Naive thymus-derived CD4-positive, alpha-beta T cell (primary cell): ENCODE measurements at places on chromosomes 6 and 20. TPM values are rescaled to one million over a fixed set of nuclear protein-coding genes. Genes with fewer than 3 reads are reported as not detected.

The MYBL2 gene
- 68.3 and 69.7 TPM in 2 replicates for total RNA-seq

DNA sequence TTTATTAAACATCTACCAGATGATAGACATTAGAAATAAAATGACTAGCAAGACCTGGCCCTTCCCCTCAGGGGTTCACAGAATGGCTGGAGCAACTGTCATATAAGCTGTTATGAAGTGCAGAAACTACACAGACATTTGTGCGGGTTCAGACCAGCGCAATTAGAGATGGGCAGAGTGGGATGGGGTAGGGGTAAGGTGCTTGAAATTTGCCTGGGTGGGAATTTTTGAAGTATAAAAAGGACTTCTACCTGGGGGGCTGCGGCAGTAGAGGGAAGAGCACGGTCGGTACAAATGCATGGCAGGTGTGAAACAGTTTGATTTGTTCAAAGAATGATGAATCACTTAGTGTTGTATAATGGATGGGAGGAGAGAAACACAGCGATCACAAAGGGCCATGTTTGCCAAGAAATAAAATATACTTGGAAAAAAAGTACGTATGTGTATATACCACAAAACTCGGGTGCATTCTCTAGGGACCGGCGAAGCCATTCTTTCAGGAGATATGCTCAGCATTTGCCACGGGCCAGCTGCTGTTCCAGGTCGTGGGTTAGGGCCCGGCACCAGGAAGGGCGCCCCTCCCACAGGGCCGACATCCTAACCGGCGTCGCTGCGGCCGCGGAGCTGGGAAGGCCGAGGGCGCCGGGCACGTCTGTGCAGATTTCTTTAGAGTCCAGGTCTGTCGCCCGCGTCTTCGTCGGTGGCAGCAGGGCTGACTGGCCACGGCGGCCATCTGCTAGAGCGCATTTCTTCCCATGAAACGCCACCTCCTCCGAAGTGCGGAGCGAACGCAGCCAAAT lies 809 bp upstream of the NOL7 start:
- peaks cover 12% of the 10 kb centered on the region for H3K36me3 ChIP-seq
- H3K4me3 ChIP-seq, result peak overlapping the region; percentile 85
- H3K27me3 ChIP-seq, result no peaks in the 10 kb centered on the region
- H3K4me1 ChIP-seq, result peaks cover 26% of the 10 kb centered on the region
- DNase-seq, result peak; percentile 51

DNA sequence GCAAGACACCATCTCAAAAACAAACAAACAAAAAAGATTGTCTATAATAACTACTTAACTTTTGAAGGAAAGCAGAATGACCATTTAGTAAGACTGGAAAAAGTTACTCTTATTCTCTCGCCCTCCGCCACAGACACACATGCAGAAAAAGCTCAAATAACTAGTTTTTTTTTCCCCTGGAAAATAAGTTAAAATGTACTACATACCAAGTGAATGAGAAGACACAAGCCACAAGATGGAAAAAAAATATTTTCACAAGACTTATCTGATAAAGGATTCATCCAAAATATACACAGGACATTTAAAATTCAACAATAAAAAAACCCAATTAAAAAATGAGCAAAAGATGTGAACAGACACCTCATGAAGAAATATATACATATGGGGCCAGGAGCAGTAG lies 31.9 kb downstream of the NUDT3 start:
- DNase-seq, result no peak
- no peaks in the 10 kb centered on the region for H3K27me3 ChIP-seq
- H3K4me1 ChIP-seq, result no peaks in the 10 kb centered on the region
- no peak overlapping the region for H3K27ac ChIP-seq
- H3K36me3 ChIP-seq, result no peaks in the 10 kb centered on the region

DNA sequence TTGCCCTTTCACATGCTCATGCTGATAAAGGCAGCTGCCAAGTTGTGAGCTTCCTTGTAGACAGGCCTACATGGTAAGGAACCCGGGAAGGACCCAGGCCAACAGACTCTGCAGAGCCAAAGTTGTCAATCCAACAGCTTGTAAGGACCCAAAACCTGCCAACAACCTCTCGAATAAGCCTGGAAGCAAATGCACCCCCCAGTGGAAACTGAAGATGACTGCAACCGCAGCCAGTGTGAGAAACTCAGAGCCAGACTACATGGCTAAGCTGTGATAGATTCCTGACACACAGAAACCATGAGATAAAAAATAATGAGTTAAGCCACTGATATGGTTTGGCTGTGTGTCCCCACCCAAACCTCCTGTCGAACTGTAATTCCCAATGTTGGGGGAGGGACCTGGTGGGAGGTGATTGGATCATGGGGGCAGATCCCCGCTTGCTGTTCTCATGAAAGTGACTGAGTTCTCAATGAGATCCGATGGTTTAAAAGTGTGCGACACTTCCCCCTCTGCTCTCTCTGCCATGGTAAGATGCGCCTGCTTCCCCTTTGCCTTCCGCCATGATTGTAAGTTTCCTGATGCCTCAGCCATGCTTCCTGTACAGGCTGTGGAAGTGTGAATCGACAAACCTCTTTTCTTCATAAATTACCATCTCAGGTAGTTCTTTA lies 18.8 kb upstream of the CLPSL2 start:
- no peaks in the 10 kb centered on the region for H3K36me3 ChIP-seq
- H3K27ac ChIP-seq, result no peak overlapping the region
- H3K4me3 ChIP-seq, result no peak overlapping the region
- no peaks in the 10 kb centered on the region for H3K4me1 ChIP-seq
- peaks cover 2% of the 10 kb centered on the region for H3K27me3 ChIP-seq

GRCh38 chr6:75931011-75931680 lies 141.3 kb downstream of the IMPG1 start:
- no peaks in the 10 kb centered on the region for H3K4me1 ChIP-seq
- DNase-seq, result no peak
- H3K4me3 ChIP-seq, result no peak overlapping the region

DNA sequence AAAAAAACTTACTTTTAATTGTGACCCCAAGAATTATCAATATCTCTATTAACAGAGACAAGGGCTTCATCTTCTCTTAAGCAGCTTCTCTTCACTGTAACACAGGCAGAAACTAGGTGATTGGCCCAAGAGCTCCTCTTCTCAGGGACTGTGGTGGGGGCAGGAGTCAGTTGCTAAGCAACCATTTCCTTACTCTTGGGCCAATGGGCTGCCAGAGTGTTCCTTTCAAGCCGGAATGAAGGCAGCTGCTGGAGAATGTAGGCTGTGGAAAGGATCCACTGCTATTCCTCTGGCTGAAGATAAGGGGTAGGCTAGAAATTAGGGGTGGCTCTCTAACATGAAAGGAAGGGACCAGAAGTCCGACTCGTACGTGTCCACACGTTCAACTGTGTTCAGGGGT lies at the start of gene SEL1L2:
Gene SEL1L2 (minus strand): TSS at position 150 of the 400 bp plus-strand sequence. CDS start 80 bp downstream, at position 70.
- no peaks in the 10 kb centered on the region for H3K36me3 ChIP-seq
- no peaks in the 10 kb centered on the region for H3K4me1 ChIP-seq
- no peak for DNase-seq
- no peak within 1 kb of the TSS for H3K4me3 ChIP-seq

GRCh38 chr6:153511896-153512496 lies 380.9 kb upstream of the RGS17 start:
- DNase-seq, result no peak
- no peak overlapping the region for H3K4me3 ChIP-seq
- no peaks in the 10 kb centered on the region for H3K4me1 ChIP-seq
- H3K36me3 ChIP-seq, result no peaks in the 10 kb centered on the region
- H3K27me3 ChIP-seq, result no peaks in the 10 kb centered on the region
- H3K27ac ChIP-seq, result no peak overlapping the region

GRCh38 chr6:169618526-169619490 lies 83.0 kb downstream of the WDR27 start:
- no peak overlapping the region for H3K27ac ChIP-seq
- H3K36me3 ChIP-seq, result no peaks in the 10 kb centered on the region
- no peak overlapping the region for H3K4me3 ChIP-seq
- H3K4me1 ChIP-seq, result no peaks in the 10 kb centered on the region
- H3K27me3 ChIP-seq, result no peaks in the 10 kb centered on the region

The SAMD5 gene
- total RNA-seq, result not detected in 2 replicates

The SPEF1 gene
- not detected for total RNA-seq

DNA sequence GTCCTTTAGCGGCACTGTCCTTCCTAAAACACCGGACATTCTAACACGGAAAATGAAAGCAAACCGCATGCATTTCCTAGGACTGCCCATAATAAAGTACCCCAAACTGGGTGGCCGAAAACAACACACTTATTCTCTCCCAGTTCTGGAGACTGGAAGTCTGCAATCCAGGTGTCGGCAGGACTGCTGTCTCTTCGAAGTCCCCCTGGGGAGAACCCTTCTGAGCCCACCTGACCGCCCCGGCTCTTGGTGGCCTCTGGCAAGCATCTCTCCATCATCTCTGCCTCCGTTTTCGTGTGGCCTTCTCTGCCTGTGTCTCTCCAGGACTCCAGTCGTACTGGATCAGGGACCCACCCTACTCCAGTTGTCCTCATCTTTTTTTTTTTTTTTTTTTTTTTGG lies 55.4 kb downstream of the SYNJ2 start:
- no peak overlapping the region for H3K27ac ChIP-seq
- H3K4me1 ChIP-seq, result no peaks in the 10 kb centered on the region
- H3K27me3 ChIP-seq, result no peaks in the 10 kb centered on the region
- no peak overlapping the region for H3K4me3 ChIP-seq
- DNase-seq, result no peak

- H3K36me3 ChIP-seq, result no peaks in the 10 kb centered on the region
- no peaks in the 10 kb centered on the region for H3K27me3 ChIP-seq
- no peak overlapping the region for H3K27ac ChIP-seq
- DNase-seq, result no peak
Observed at GRCh38 chr20:46543959-46544358, 6.5 kb downstream of the OCSTAMP start.

The COL9A3 gene
- 0.20 TPM in 1 of 2 replicates, not detected in the other for total RNA-seq

The CLIC5 gene
- total RNA-seq, result 4.1 TPM

DNA sequence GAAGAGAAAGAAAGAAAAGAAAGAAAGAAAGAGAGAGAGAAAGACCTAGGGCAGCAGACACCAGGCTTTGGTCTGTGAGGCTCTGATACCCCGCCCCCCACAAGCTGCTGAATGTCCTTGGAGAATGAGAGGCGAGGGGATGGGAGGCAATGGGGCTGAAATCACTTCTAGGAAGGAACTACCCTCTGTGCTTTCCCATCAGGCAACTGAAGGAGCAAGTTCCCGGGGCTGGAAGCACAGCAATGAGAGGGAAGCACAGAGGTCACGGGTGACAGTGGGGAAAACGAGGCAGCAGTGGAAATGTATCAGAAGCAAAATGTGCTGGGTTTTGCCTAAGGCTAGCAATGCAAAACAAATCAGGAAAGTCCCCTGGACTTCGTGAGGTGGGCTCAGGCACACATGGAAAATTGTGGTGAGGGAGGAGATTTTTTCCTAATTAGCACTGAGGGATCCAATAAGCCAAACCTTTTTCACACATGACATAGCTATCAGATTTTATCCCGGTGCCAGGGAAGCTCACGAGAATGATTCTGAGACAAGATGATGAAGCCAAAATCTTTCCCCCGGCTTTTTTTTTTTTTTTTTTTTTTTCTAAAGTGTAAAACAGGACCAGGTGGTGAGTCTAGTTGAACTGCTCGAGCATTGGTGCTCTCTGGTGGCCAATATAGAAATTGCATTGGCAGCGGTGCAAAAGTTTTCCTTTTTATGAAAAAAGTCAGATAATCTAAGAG lies 16.8 kb upstream of the ARFGEF2 start:
- peak; percentile 51 for DNase-seq
- H3K27me3 ChIP-seq, result no peaks in the 10 kb centered on the region
- peaks cover 5% of the 10 kb centered on the region for H3K4me1 ChIP-seq
- H3K27ac ChIP-seq, result no peak overlapping the region
- no peaks in the 10 kb centered on the region for H3K36me3 ChIP-seq

The PRSS16 gene
- 0.62 TPM for total RNA-seq

DNA sequence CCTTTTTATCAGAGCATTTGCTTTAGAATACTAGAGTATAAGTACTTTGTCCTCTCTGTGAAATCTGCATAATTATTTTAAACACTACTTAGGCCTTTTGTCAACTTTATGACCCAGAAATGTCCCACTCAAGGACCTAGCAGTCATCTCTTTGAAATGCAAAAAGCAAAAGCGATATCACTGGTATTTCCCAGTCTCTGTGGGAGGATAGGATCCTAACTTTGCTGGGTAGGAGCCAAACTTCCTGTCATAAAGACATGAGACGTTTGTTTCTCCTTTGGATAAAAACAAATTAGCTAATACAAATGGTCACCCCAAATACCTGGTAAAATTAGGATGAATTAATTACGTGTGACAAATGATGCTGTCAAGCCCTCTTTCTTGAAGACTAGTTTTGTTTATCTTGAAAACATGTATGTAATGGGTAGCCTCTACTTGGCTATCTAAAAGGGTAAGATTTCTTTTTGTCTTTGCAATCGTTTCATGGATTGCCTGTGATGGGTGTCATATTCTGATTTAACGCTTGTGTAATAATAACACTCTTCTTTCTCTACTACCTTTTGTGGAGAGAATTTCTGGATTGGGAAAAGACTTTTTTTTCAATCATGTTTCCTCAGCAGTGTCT lies 36.2 kb downstream of the DCDC2 start:
- no peak overlapping the region for H3K4me3 ChIP-seq
- DNase-seq, result no peak
- no peak overlapping the region for H3K27ac ChIP-seq
- no peaks in the 10 kb centered on the region for H3K27me3 ChIP-seq

The CLPSL2 gene
- total RNA-seq, result not detected

DNA sequence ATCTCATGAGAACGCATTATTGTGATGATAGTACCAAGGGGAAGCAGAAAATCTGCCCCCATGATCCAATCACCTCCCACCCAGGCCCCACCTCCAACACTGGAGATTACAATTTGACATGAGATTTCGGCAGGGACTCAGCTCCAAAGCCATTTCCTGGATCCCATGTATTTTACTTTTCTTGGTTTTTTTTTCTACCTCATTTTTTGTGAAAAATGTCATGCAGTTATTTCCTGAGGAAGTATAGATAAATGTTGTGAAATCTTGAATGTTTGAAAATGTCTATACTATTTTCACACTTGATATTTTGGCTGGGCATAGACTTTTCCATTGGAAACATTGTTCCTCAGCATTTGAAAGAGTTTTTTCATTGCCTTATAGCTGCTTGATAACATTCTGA lies 9.1 kb upstream of the BRPF3 start:
- H3K4me1 ChIP-seq, result no peaks in the 10 kb centered on the region
- DNase-seq, result no peak
- H3K27ac ChIP-seq, result no peak overlapping the region
- no peaks in the 10 kb centered on the region for H3K27me3 ChIP-seq
- no peaks in the 10 kb centered on the region for H3K36me3 ChIP-seq
- no peak overlapping the region for H3K4me3 ChIP-seq

DNA sequence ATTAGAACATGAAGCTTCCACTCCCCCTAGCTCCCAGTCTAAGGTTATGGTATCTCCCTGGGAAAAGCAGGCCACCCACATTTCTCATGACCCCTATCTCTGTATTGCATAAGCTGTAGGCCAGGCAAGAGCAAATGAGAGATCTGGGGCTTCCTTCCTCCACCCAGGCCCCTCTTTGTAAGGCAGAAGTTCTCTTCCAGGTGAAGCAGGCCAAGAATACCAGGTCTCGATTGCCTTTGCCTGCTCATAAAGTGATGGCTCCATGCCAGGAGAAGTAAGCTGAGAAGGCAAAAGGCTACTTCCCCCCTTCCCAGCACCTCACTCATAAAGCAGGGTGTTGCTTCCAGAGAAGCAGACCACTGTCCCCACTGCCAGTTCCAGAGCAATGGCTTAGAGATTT lies 144.1 kb upstream of the KCNK16 start:
- peaks cover 2% of the 10 kb centered on the region for H3K27me3 ChIP-seq
- H3K36me3 ChIP-seq, result no peaks in the 10 kb centered on the region
- DNase-seq, result no peak
- no peaks in the 10 kb centered on the region for H3K4me1 ChIP-seq
- H3K4me3 ChIP-seq, result no peak overlapping the region

The ZFP57 gene
- not detected for total RNA-seq
